ENCODE measurements at places on chromosomes 2 and 18. TPM values are rescaled to one million over a fixed set of nuclear protein-coding genes. Genes with fewer than 3 reads are reported as not detected.

Gene DOK6
- total RNA-seq = not detected

Gene NT5C1B
- not detected for total RNA-seq

Gene FAM124B
- total RNA-seq = not detected

Gene ZC3H8
- total RNA-seq = 14.6 TPM

Gene SDC1
- total RNA-seq = 128 TPM

Gene ARHGAP15
- not detected for total RNA-seq

Gene FBLN7
- total RNA-seq = 0.28 TPM

Gene GGCX
- total RNA-seq = 50.9 TPM

Gene GPBAR1
- 0.12 TPM for total RNA-seq

Gene RAX
- total RNA-seq = not detected

Gene POTEI
- total RNA-seq = not detected

Gene SOWAHC
- 13.5 TPM for total RNA-seq

Gene ABHD1
- total RNA-seq = 1.2 TPM

Gene HOXD4
- 0.56 TPM for total RNA-seq

Gene KRTCAP3
- total RNA-seq = 0.90 TPM

Gene ANKRD53
- not detected for total RNA-seq

Gene FAHD2B
- 9.1 TPM for total RNA-seq

Gene CD207
- not detected for total RNA-seq

Gene COL4A4
- 3.1 TPM for total RNA-seq

Gene CTDSP1
- total RNA-seq = 75.9 TPM

Gene DPP4
- total RNA-seq = 0.79 TPM

Gene MYOM1
- total RNA-seq = 0.09 TPM

Gene ABCA12
- 0.25 TPM for total RNA-seq

Gene SCTR
- total RNA-seq = not detected

Gene SP140
- not detected for total RNA-seq

Gene TUBA3E
- total RNA-seq = 0.78 TPM

Gene TMEFF2
- 0.33 TPM for total RNA-seq

Gene TCF23
- total RNA-seq = not detected

Gene IL1RL1
- total RNA-seq = 0.78 TPM

Gene CARF
- total RNA-seq = 1.9 TPM

Gene ERBB4
- not detected for total RNA-seq

Gene IHH
- 0.47 TPM for total RNA-seq

Gene TM4SF20
- 5.9 TPM for total RNA-seq

Gene AMER3
- not detected for total RNA-seq

Gene CCL20
- 5.9 TPM for total RNA-seq

Gene TMEM198
- 0.71 TPM for total RNA-seq

Gene DSG1
- total RNA-seq = not detected

Gene CXCR1
- total RNA-seq = not detected

Gene RAD51AP2
- total RNA-seq = not detected

Gene TGFA
- total RNA-seq = 5.9 TPM

Gene CIB4
- total RNA-seq = 0.44 TPM

Gene SMIM21
- total RNA-seq = not detected

Gene CEBPZOS
- total RNA-seq = 41.7 TPM

Gene FEV
- total RNA-seq = not detected

Gene CPO
- total RNA-seq = not detected

Gene PAX8
- 1.5 TPM for total RNA-seq

Gene DLGAP1
- 0.12 TPM for total RNA-seq

Gene LRRTM4
- total RNA-seq = not detected

Gene OTOF
- total RNA-seq = 0.08 TPM

Data from A549 treated with ZK216348 at 1 μM for 4 hours (cell line).